ENCODE measurements at places on chromosomes 16 and 17.

DNA sequence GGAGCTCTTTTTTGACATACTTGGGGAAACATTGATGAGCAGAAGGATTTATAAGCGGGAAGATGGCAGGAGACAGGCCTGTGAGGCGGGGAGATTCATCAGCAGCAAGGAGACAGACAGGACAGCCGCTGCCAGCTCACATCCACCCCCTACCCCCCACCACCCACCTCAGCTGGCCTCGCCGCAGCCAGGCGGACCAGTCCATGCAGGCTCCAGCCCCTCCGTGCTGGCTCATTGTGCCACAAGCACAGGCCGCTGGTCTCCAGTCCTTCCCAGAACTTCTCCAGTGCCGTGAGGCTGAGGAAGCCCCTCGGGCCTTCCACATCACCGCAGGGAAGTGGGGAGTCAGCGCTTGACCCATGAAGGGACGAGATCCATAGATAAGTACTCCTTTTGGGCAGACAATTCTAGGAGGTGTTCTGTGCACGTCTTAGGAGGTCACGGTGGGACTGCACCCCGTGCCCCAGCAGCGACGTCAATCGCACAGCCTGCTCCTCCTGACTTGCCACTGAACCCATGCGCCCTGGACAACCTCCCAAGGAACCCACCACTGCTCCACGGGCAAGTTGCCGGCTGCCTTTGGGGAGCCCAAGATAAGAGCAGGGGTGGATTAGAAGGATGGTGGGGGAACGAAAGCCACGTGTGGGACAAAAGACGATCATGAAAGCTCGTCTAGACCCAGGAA is 323.6 kb downstream of the C16orf95 start:
- no peak for DNase-seq

GRCh38 chr17:68260051-68260762 is 12.4 kb downstream of the AMZ2 start:
- no peak for DNase-seq

DNA sequence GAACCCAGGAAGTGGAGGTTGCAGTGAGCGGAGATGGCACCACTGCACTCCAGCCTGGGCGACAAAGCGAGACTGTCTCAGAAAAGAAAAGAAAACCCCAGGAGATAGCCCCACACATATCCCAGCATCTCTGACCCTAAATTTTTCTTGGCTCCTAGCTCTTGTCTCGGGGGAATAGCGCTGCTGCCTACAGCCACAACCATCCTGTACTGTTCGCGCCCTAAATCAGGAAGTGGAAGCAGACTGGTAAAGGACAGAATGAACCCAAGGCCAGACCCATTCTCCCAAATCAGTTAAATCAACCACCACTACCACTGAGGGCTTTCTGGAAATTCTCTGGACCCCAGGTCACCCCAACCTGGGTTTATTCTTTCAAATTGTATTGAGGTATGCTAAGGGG is 1.7 kb downstream of the CTDNEP1 start:
- DNase-seq, result peak; percentile 38

DNA sequence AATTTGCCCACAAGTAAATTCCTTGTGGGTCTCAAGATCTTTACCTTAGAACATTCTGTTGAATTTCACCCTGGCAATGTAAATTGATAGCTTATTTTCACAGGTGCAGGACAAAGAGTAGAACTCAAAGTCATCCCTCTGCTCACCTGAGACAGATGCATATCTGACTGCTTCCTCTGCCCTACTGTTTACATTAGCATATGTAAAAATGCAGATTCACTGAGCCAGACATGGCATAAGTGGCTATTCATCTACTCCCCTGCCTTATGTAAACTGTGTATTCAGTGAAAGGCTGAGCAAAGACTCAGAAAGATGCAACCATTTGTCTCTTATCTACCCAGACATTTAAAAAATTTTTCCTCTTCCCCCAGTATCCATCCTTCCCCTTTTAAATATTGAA is 22.3 kb upstream of the MILR1 start:
- no peak for DNase-seq

DNA sequence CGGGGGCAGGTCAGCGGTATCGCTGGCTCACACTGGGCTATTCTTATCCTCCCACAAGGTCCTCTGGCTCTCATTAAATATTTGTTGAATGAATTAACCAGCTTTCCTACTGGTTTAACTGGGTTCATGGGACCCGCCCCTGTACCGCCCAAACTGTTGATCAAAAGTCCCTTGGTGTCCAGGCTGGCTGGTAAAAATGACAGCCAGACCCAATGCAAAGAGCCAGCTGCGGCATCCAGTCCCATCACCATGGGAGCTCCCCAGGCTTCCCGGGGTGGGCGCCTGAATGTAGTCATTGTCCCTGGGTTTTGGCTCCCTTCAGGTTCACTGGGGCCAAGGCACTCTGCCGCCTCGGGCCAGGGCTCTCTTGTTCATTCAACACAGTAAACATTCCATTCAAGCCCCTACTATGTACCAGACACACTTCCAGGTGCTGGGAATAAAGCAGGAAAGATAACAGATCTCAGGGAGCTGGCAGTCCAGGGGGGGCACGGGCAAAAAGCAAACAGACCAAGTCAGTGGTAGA is 11.7 kb upstream of the ATP2C2 start:
- DNase-seq, result no peak

DNA sequence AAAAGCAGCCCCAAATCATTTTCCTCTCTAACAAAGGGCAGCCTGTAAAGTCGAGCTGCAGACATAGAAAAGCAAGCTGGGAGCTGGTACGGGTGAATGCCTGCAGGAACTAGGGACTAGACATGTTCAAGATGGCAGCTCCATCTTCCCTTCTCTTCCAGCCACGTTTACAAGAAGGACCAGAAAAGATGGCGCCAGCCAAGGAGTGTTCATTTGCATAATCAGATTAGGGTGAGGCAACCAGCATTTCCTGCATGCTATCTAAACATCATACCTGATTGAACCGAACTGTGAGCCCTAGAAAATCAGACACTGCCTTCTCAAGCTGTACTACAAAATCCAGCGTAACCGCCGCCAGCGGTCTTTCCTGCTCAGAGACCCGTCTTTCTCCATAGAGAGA is 896.8 kb downstream of the CDH11 start:
- DNase-seq, result no peak

- DNase-seq, result no peak
Measured at GRCh38 chr17:80497726-80498241, 21.4 kb upstream of the NPTX1 start.

- peak; percentile 39 for DNase-seq
Measured at GRCh38 chr17:56826611-56827414, 6.9 kb downstream of the C17orf67 start.

All from hematopoietic multipotent progenitor cell treated with erythropoietin and hydrocortisone succinate and interleukin-3 and kit ligand, for 6 days (in vitro differentiated cells).